HS-27A (cell line): ENCODE measurements at places on chromosomes 6 and 20.

- DNase-seq = no peak
Observed at GRCh38 chr6:142323377-142323776, 21.6 kb downstream of the ADGRG6 start.

- DNase-seq = no peak
Observed at GRCh38 chr20:16966276-16966880, 218.2 kb downstream of the OTOR start.

DNA sequence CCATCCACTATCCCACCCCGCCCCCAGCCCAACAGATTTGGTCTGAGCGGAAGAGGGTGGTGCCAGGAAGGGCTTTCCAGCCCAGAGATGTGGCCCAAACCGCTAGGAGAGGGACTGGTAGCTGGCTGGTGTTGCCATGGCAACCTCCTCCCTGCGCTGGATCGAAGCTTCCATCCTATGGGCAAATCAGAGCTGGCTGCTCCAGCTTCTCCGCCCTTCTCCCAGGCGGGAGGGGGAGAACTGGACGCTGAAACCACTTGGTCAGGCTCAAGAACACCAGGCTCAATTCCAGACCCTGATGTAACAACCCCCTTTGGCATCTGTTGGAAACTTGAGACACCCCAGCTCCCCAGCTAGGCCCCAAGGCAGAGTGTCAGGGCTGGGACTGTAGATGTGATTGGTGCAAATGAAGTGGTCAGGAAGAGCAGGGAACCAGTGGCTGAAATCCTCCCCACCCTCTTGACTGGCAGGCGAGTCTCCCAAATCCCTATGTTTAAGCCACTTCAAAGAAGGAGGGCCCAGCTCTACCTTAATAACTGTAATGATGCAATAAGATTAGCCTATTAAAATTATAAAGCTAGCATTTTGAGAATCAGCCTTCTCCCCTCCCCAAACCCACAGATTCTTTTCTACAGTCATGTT, 4.2 kb downstream of the RIMS4 start:
- DNase-seq = peak; percentile 50

GRCh38 chr20:23143986-23144690, 58.0 kb upstream of the CD93 start:
- DNase-seq = no peak

GRCh38 chr6:122075084-122075838, 324.2 kb upstream of the HSF2 start:
- no peak for DNase-seq

GRCh38 chr6:17204533-17204932, 76.6 kb upstream of the RBM24 start:
- no peak for DNase-seq

GRCh38 chr20:4260102-4260501, 244.7 kb upstream of the RNF24 start:
- no peak for DNase-seq

DNA sequence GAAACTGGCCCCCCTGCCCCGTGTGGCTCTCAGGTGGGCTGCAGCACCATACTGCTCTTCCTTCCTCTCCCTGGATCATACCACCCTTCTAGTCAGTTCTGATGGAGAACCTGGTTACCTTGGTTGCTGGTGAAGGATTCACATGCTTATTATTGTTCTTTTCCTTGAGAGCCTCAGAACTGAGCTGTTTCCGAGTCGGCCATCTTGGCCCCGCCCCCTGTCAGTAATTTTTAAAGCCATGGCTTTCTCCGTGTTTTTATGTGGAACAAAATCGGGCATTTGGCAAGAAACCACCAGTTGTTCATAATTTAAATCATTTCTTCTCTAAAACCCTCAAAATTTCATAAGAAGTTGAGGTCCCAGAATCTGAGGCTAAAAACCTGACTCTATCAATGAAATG, 493.8 kb downstream of the NKAIN2 start:
- no peak for DNase-seq

DNA sequence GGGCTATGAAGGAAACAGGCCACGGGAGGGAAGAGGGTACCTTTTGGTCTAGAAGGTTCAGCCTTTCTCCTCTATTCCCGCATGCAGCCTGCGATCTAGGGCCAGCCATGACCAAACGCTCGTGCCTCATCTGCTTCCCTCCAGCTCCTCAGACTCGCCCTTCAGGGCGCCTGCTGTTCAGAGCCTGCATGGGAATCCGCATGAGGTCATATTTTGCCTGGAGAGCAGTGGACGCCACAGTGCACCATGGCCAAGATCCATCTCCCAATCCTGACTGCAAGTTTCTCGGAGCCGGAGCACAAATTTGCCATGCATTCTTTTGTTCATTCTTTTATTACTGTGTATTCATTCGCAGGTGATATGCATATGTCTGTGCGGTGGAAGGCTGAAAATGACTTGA, 608.1 kb downstream of the QKI start:
- DNase-seq = no peak

DNA sequence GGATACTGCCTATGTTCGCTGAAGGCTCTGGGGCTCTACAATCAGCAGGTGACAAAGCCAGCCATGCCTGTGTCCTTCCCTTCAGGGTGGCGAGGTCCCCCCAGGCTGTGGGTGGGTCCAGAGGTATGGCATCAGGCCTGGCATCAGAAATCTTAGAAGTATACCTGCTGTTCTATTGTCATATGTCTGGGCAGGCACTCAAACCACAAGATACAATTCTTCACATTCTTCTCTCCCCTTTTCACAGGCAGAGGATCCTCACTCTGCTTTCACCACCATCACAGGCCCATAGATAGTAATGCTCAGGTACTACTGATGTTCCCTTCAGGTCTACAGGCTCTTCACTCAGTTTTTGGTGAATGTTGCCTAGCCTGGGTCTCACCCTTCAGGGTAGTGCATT, 1180.0 kb upstream of the CITED2 start:
- DNase-seq = no peak

- no peak for DNase-seq
Observed at GRCh38 chr20:5781798-5782750, 31.9 kb downstream of the SHLD1 start.

- DNase-seq = no peak
Observed at GRCh38 chr6:169019727-169020491, 233.7 kb downstream of the THBS2 start.

- DNase-seq = no peak
Observed at GRCh38 chr6:14075095-14075503, 42.5 kb upstream of the CD83 start.

GRCh38 chr20:39289316-39289715, 327.2 kb downstream of the DHX35 start:
- DNase-seq = no peak

GRCh38 chr20:21137078-21137477, 11.2 kb downstream of the KIZ start:
- no peak for DNase-seq

GRCh38 chr20:11849976-11850670, 67.6 kb upstream of the BTBD3 start:
- DNase-seq = peak; percentile 72

GRCh38 chr6:29927841-29928388, 14.4 kb upstream of the HLA-A start:
- no peak for DNase-seq

- no peak for DNase-seq
Observed at GRCh38 chr6:37138856-37139229, 31.1 kb upstream of the PIM1 start.

GRCh38 chr20:2301164-2301622, 5.4 kb downstream of the TGM3 start:
- no peak for DNase-seq

DNA sequence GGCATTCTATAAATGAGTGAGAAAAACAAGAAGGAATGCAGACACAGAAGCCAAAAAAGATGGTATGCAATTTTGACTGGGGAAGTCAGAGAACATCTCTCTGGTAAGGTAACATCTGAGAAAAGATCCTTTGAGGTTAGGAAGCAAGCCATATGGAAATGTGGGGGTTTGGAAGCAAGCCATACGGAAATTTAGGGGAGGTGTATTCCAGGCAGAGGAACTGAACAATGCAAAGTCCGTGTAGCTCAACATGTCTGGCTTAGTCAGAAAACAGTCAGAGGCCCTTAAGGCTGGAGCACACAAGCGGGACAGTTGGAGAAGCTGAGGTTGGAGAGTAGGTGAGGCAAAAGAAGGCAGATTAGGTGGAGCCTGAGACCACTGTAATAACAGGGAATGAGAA, 35.3 kb downstream of the RALGAPA2 start:
- no peak for DNase-seq

DNA sequence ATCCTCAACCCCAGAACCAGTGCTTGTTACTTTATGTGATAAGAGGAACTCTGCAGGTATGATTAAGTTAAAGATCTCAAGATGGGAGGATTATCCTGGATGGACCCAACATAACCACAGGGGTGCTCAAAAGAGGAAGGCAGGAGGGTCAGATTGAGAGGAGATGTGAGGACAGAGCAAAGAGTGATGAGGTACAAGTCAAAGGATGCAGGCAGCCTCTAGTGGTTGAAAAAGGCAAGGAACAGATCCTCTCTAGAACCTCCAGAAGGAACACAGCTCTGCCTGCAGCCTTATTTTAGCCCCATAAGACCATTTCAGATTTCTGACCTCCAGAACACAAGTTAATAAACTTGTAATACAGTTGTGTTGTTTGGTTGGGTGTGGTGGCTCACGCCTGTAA, 41.2 kb downstream of the PDSS2 start:
- no peak for DNase-seq

GRCh38 chr20:44678990-44679611, 27.6 kb upstream of the ADA start:
- no peak for DNase-seq

DNA sequence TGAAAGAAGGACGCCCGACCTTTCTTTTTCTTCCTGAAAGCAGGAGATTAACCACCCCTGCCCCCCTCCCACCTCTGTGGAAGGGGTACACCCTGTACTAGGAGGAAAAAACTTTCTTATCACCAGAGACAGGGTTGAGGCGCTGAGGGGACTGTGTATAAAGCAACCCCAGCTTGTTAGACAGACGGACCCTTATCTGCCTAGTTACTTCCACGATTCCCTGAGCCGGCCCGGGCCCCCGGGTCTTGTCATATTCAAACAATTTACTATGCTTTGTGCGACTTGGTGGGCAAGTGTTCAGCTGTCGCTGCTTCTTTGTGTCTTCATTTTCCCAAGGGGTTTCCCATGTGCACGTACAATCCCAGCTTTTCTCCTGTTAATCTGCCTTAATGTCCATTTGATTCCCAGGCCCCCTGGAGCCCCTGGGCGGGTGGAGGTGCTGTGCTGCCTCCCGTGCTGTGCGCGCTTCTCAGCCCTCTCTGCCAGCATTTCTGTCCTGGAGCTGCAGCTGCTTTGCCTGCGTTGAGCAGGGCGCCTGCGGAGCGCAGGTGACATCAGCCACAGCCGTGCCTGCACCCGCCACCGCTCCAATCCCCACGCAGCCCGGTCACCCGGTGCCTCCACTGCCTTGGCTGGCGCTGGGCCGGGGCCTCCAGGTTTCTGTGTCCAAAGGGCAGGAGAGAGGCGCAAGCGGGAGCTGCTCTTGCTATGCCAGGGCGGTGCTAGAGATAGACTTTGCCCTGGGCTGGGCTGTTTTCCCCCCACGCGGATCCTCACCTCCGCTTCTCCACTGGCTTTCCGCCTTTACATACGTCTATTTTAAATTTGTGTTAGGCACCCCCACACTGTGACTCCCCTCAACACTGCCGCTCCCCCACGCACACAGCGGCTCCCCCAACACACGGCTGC, 96.2 kb downstream of the TTLL2 start:
- no peak for DNase-seq

DNA sequence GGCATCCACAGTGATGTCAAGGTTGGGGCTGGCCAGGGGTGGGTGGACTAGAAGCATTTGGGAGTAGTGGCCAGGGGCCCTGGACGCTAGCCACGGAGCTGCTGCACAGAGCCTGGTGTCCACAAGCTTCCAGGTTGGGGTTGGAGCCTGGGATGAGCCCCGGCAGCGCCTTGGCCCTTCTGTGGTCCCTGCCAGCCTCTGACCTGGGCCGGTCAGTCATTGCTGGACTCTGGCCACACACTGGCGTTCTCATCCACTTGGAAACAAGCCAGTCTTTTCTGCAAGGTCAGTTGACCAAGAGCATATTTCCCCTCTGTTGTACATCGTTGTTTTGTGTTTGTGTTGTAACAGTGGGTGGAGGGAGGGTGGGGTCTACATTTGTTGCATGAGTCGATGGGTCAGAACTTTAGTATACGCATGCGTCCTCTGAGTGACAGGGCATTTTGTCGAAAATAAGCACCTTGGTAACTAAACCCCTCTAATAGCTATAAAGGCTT, 8.4 kb downstream of the PSMA7 start:
- no peak for DNase-seq

DNA sequence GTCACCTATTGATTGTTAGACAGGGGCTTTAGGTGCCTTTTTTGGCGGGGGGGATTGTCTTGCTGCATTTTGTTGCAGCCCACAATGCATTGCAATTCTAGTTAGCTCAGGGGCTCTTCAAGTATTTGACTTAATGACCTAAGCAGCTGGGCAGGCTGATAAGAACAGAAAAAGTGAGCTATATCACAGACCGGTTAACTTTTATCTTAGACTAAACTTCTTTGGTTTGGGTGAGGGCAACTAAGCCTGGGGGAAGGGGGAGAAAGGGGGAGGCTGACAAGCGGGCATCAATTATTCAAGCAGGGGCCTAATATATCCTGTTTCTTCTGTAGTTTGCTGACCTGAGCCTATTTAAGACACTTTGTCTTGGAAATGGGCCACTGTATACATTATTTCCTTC, 66.0 kb upstream of the GPR6 start:
- no peak for DNase-seq

GRCh38 chr20:63226042-63226943, 9.4 kb upstream of the BIRC7 start:
- DNase-seq = no peak

DNA sequence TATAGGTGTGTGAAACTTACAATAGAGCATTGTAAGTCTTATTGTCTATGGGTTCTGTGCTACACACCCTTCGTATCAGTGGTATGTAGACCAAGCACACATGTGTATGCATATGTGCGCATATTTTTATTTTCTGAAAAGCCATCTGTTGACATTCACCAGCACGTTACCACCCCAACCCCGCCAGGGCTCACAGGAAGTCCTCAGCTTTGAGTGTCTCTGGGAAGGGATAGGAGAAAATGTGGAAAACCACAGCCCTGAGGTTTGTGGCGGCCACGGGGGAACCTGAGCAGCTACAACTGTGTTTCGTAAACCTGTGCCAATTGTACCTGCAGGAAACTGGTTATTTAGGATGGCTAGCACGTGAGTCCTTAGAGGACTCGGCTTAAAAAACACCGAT, 123.3 kb upstream of the PHACTR3 start:
- DNase-seq = no peak

DNA sequence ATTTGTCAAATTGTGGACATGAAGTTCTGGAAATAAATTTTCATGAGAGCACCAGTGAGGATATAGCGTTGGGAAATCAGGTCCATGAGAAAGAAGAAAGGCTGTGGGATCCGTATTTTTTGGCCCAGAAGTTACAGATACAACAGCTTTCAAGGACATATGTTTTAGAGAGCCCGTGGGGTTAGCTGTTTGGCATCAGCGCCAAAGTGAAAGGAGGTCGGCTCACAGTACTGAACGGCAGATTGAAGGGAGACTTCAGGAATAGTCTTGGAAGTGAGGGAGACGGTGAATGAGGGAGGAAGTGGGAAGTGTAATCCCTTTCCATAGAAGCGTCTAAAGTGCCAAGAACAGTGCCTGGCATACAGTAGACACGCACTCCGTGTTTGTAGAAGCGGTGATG, 31.8 kb downstream of the ZDHHC14 start:
- no peak for DNase-seq

- DNase-seq = no peak
Observed at GRCh38 chr20:32282461-32282860, 5.0 kb downstream of the KIF3B start.
